ENCODE measurements at places on chromosomes 5 and 9.

- DNase-seq: no peak
These were observed 115.7 kb downstream of the FBXO38 start for GRCh38 chr5:148499452-148499851.

GRCh38 chr9:95433096-95433819, 83.5 kb downstream of the PTCH1 start:
- DNase-seq: no peak

DNA sequence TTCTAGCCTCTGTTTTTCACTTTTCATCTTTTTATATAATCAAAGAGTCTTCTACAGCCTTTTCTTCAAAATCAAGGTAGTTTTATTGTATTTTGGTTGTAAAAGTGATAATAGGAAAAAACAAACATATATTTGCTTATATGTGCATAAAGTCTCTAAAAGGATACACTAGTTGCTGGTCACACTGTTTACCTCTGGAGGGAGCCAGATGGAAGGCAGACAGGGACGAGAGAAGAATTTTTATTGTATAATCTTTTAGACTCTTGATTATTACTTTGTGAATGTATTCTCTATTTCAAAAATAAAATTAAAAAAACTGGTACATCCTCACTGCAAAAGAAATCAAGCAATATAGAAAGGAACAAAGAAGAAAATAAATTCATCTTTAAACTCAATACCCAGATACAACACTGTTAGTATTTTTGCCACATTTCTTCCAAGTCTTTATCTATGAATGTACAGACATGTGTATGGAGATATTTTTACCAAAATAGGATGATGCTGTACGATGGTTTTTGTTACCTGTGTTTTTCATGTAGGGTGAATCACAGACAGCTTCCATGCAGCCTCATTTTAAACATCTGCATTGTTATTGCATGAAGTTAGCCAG, 6.1 kb upstream of the RNF183 start:
- DNase-seq: no peak

- no peak for DNase-seq
These were observed 33.4 kb upstream of the TBC1D2 start for GRCh38 chr9:98288881-98289280.

All from stimulated activated CD8-positive, alpha-beta memory T cell treated with anti-CD3 and anti-CD28 coated beads, Interleukin-4, amount 100 ng/mL, for 1 hour (primary cell).